Activated CD8-positive, alpha-beta memory T cell treated with anti-CD3 and anti-CD28 coated beads for 1 hour (primary cell): ENCODE measurements at places on chromosomes 16 and 17.
A peak's percentile ranks its signal among the peaks of the same experiment; 100 is the strongest.

DNA sequence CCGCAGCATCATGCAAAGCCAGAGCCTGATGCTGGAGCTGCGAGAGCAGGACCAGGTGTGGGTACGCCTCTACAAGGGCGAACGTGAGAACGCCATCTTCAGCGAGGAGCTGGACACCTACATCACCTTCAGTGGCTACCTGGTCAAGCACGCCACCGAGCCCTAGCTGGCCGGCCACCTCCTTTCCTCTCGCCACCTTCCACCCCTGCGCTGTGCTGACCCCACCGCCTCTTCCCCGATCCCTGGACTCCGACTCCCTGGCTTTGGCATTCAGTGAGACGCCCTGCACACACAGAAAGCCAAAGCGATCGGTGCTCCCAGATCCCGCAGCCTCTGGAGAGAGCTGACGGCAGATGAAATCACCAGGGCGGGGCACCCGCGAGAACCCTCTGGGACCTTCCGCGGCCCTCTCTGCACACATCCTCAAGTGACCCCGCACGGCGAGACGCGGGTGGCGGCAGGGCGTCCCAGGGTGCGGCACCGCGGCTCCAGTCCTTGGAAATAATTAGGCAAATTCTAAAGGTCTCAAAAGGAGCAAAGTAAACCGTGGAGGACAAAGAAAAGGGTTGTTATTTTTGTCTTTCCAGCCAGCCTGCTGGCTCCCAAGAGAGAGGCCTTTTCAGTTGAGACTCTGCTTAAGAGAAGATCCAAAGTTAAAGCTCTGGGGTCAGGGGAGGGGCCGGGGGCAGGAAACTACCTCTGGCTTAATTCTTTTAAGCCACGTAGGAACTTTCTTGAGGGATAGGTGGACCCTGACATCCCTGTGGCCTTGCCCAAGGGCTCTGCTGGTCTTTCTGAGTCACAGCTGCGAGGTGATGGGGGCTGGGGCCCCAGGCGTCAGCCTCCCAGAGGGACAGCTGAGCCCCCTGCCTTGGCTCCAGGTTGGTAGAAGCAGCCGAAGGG lies 24.2 kb downstream of the C1QTNF1 start:
- no peak for DNase-seq

- no peak for DNase-seq
Measured at GRCh38 chr17:10415161-10415560, 6.6 kb downstream of the MYH8 start.

- DNase-seq, result no peak
Measured at GRCh38 chr17:81027591-81028505, 7.1 kb upstream of the BAIAP2 start.

DNA sequence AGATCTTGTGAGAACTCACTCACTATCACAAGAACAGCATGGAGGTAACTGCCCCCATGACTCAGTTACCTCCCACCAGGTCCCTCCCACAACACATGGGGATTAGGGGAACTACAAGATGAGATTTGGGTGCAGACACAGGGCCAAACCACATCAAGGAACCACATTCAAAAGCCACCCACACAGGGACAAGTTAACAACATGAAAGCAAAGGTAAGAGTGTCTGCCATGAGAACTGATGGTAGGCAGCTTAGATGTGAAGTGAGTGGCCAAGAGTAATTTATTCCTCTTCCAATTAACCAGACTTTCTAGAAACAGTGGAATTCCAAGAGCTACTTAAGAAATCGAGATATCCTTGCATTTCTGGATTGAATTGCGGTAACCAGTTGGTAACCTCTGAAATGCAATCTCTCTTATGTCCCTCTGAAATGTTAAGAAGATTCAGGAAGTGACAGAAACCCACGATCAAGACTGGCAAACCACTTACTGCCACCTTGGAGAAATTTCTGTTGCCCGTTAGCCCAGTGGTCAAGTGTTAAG lies 167.4 kb upstream of the CACNG5 start:
- DNase-seq, result peak; percentile 21

DNA sequence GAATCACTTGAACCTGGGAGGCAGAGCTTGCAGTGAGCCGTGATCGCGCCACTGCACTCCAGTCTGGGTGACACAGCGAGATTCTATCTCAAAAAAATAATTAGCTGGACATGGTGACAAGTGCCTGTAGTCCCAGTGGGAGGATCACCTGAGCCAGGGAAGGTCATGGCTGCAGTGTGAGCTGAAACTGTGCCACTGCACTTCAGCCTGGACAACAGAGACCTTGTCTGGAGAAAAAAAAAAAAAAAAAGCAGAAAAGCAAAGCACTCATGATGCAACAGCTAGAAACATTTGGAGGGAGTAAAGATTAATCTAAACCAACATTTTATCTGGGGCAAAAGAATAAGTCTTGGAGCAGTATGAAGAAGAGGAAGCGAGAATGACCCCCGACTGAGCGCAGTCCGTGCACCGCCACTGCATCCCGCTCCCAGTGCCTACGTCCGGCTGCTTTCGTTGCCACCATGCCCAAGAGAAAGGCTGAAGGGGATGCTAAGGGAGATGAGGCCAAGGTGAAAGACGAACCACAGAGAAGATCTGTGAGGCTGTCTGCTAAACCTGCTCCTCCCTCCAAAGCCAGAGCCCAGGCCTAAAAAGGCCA lies 8.2 kb downstream of the PRPSAP1 start:
- DNase-seq, result no peak

DNA sequence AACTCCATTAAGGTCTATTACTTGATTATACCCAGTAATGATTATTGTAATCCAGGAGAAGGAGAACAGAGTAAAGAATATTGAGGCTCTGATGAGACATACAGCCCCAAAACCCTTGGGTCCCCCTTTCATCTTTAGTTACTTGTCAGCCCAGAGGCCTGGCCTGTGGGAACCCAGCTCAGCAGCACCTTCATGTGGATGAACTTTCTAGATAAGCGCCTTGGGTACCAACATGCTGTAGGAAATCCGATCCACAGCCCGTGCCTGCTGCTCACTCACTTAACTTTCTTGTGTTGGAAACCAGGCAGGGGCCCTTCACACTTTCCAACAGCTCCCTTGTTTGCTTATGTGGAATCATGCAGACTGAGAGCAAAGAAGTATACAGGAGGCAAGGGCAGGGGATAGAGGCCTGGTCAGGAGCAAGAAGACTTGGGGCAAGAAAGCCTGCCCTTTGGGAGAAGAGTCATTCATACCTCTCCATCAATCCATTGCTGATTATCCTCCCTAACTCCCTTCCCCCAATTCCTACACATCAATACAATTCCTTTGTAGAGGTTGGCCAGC lies 64.0 kb upstream of the SOX9 start:
- DNase-seq, result no peak

DNA sequence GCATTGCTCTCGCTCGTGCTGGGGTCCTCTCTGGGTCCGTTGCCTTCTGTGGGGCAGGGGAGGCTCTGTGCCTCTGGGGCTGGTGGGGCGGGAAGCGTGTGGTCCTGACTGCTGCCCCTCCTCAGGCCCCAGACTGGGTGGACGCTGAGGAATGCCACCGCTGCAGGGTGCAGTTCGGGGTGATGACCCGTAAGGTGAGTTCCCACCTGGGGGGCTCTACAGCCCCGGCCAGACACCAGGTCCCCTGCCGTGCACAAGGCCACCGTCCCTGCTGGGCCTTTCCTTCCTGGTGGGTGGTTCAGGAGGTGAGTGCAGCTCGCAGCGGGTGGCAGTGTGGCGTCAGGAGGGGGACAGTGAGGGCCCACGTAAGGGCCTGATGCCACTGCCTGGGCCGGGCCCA lies 6.7 kb downstream of the HGS start:
- DNase-seq, result no peak
